ENCODE measurements at places on chromosomes 4 and X.

- DNase-seq, result peak; percentile 3
These were observed 110.0 kb upstream of the PPARGC1A start for GRCh38 chr4:23999714-24000469.

- no peak for DNase-seq
These were observed 72.0 kb upstream of the PRDM5 start for GRCh38 chr4:120994521-120994920.

GRCh38 chrX:19350941-19351384 lies 7.2 kb downstream of the PDHA1 start:
- DNase-seq, result no peak

- no peak for DNase-seq
These were observed 734.1 kb upstream of the TENM3 start for GRCh38 chr4:181509073-181509472.

- DNase-seq, result peak; percentile 64
These were observed 91.9 kb upstream of the MAPK10 start for GRCh38 chr4:86451560-86452330.

GRCh38 chr4:129138810-129139496 lies 43.0 kb downstream of the C4orf33 start:
- peak; percentile 30 for DNase-seq

Data from RWPE1 (cell line).